ENCODE measurements at places on chromosomes 16 and 17.

DNA sequence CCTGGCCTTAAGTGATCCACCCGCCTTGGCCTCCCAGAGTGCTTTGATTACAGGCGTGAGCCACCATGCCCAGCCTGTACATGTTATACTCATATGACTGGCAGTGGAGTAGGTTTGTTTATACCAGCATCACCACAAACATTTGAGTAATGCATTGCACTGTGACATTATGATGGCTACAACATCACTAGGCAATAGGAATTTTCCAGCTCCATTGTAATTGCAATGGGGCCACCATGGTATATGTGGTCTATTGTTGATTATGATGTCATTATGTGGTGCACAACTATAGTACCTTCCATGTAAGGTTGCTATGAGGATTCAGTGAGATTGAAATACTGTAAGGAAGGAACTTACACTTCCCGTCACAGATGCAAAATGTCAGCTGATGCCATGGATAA lies 168.9 kb downstream of the COPRS start:
- DNase-seq: no peak

DNA sequence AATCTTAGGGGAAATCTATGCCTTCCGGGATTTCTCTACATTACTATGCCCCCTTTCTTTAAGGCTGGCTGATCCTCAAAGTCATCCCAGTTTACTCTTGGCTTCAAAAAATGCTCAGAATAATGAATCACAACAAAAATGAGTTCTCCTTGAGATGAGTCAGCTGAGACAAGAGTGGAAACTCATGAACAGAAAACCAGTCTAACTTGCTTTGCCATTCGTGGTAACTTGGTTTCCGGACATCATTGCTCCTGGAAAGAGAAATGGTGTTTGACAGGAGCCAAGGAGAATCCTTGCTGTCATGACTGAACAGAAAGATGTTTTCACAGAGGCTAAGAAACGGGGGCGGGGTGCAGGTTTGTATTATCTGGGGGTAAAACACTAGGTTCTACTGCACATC lies 435.6 kb upstream of the DYNLRB2 start:
- no peak for DNase-seq

DNA sequence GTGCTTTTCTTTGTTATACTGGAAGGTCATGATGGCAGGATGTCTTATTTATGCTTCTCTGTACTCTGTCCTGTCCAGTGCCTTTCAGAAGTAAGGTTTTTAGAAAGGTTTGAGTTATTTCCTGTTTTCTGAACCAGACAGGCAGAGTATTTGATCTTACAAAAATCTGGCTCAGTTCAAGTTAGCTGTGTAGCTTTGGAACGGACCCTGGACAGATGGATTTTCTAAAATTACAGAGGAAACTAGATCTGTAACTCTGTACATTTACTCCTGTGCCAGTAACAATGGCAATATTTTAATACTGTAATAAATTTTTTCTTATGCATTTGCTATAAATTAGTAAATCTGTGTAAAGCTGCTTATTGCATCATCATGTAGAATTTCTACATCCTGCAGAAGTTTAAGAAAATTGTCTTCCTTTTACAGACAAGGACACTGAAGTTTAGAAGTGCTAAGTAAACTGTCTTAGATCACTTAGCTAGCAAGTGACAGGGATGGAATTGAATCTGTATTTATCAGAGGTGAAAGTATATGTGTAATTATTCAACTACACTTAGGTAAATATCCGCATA lies 347.6 kb downstream of the WWOX start:
- no peak for DNase-seq

DNA sequence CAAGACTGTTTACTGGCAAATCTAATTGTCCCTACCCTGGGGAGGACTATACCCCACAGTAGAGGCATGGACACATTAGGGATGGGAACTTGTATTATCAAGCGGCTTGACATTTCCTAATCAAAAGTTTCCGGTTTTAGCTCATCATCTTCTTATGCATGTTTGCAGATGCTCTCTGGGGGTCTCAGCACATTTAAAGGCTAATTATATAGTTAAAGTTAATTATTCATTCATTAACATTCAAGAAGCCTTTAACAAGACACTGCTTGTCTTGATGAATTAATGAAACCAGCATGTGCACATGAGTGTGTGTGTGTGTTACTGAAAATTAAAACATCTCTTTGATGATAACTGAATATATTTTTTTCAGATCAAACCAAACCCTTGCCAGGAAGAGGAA lies 377.1 kb downstream of the GRIN2A start:
- no peak for DNase-seq

GRCh38 chr17:77371117-77371887 lies 230.5 kb downstream of the SEC14L1 start:
- DNase-seq: no peak

DNA sequence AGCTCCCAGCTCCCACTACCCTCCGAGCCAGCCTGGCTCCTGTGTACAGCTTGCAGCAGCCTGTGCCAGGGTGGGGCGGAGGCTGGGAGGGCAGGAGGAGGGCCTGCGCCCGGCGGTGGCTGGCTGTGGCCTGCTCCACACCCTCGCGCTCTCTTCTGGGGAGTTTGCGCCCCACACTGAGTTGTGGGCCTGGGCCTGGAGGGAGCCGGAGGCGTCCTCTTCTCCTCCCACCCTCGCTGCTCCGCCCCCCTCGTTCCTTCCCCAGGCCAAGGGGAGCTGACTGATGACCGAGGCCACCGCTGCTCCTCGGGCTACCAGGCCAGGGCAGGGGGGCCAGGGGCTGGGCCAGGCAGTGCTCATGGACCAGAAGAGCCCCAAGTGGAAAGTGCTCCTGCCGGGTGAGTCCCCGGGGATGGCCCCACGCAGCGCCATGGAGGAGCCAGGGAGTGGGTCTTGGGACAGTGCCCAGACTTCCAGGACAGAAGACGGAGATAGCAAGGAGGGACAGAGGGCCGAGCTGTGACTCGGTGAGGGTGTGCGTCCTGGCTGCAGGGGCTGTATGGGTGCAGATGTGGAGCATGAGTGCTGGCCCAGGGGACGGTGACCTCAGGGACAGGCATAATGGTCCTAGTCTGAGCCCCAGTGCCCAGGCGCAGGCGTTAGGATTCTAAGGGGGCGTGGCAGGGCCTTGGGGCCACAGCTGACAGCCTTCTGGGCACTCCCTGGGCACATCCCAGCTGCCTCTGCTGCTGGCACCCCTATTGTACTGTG lies 242.1 kb upstream of the GSE1 start:
- DNase-seq: no peak

DNA sequence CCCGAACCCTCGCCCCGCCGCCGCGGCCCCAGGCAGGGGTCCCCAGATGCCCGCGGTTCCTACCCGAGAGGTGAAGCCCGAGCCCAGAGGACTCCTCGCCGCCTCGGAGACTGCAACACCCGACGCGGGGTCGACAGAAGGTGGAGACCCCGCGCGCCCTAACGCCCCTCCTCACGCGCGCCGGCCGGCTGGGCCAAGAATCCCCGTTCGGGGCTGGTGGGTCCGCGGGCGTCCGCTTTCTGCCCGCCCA lies 515 bp downstream of the SUMO2 start:
- DNase-seq: no peak

GRCh38 chr17:51764387-51764971 lies 394.0 kb downstream of the CA10 start:
- DNase-seq: peak; percentile 10

DNA sequence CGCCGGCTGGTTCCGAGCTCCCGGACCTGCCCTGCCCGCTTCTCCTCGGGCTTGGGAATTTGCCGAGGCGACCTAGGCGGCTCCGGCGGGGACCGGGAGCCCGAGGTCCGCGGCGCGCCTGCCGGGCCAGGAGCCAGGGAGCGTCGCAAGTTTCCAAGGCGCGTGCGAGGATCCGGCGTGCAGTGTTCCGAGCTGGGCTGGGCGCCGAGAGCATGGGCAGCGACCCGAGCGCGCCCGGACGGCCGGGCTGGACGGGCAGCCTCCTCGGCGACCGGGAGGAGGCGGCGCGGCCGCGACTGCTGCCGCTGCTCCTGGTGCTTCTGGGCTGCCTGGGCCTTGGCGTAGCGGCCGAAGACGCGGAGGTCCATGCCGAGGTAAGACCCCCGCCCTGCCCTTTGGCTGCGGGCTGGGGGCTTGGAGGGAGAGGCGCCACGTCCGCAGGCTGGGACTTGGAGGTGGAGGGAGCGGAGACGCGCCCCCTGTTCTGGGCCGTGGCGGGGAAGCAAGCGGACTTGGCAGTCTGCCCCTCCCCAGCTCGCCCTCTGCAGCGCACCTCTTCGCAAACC lies 668 bp downstream of the MMP15 start:
- DNase-seq: no peak

GRCh38 chr17:55624772-55625433 lies 97.8 kb downstream of the TMEM100 start:
- DNase-seq: no peak

GRCh38 chr16:9827062-9827752 lies 355.0 kb downstream of the GRIN2A start:
- DNase-seq: no peak

DNA sequence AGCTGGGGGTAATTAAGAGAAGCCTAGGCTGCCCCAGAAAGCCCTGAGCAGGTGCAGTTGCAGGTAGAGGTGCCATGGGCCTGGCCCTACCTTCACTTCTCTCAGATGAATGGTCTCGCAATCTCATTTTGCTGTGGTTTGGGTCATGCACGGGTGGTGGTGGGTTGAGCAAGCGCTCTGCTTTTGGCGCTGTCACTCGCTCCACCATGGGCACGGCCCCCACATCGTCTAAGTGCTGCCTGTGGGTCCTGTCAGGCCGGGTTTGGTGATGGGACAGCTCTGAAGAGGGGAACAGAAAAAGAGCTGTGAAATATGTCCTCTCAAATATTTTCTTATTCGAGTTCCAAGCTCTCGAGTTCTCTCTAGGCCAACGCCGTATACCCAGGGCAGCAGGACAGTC lies 39.9 kb downstream of the STH start:
- no peak for DNase-seq

- no peak for DNase-seq
These were observed 28.7 kb upstream of the MILR1 start for GRCh38 chr17:64420143-64420670.

GRCh38 chr17:47203984-47204721 lies 5.0 kb upstream of the MYL4 start:
- DNase-seq: peak; percentile 40
